ENCODE measurements at places on chromosomes 7 and 10.

DNA sequence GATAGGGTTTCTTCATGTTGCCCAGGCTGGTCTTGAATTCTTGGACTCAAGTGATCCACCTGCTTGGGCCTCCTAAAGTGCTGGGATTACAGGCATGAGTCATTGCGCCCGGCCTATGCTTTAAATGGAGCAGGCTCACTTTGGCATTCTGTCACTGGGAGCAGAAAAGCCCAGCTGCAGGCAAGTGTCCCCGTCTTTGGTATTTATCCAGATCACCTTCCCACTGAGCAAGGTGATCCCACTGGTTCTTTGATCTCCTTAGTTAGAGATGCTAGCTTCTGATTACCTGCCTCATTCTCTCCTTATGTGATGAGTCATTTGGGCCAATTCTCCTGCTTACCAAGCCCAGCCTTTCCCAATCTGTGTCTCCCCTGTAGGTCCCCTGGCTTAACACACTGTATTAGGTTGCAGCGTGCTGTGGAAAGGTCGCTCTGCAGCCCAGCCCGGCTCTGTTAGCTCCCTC, 39.3 kb downstream of the SPDYE5 start:
- DNase-seq: no peak

DNA sequence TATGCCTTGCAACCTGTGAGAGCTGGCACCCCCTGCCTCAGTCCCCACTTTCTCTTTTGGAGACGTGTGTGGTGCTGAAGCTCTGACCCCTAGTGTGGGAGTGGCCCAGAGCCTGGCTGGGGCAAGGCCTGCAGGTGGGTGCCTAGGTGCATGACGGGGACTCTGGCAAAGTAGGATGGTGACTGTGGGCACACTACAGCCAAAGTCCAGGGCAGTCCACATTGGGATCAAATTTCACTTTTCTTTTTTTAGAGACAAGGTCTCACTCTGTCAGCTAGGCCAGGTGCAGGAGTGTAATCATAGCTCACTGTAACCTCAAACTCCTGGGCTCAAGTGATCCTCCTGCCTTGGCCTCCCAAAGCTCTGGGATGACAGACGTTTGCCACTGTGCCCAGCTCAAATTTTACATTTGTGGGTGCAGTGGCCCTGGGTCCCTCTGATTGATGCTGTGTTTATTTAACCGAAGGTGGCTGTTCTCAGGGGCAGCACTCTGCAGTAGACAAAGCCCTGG, 52.3 kb downstream of the NEURL1 start:
- DNase-seq: no peak

GRCh38 chr7:28878481-28878880, 79.6 kb downstream of the TRIL start:
- no peak for DNase-seq

- DNase-seq: no peak
Observed at GRCh38 chr10:132385721-132386418, 11.1 kb upstream of the PWWP2B start.

DNA sequence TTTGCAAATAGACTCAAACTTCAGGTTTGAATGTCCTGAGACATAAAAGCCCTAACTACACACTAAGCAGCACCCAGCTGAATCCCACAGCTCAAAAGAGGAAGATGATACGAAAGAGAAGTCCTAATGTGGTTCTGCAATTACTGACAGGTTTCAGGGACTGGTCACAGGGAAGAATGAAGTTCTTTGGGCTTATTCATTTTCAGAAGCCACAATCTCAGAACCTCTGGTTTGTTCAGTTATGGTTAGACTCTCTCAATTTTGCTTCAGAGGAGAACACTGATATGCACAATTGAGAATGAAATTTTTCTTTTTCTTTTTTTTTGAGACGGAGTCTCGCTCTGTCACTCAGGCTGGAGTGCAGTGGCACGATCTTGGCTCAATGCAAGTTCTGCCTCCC, 94.6 kb upstream of the FAM180A start:
- DNase-seq: no peak

GRCh38 chr10:66828957-66829356, 96.9 kb upstream of the LRRTM3 start:
- no peak for DNase-seq

GRCh38 chr10:110207805-110208613, 604 bp downstream of the MXI1 start:
- DNase-seq: no peak

GRCh38 chr10:29733323-29733722, 98.6 kb upstream of the SVIL start:
- no peak for DNase-seq

GRCh38 chr7:28658381-28658780, 246.1 kb downstream of the CREB5 start:
- DNase-seq: no peak

DNA sequence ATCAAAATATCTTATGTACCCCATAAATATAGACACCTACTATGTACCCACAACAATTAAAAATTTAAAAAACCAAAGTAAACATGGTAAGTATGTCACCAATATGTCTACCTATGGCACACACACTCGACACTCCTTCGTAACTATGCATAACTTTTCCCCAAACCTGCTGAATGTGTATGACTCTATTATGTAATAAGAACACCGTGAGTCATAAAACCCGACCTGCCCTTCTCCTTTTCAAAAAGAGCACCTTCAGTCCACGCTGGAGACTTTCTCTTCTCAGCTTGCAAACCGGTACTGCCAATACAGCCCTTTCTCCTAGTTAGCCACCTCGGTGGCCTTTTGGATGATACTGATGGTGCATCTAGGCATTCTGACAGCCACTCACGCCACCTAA, 186.3 kb downstream of the PRPF18 start:
- DNase-seq: no peak

DNA sequence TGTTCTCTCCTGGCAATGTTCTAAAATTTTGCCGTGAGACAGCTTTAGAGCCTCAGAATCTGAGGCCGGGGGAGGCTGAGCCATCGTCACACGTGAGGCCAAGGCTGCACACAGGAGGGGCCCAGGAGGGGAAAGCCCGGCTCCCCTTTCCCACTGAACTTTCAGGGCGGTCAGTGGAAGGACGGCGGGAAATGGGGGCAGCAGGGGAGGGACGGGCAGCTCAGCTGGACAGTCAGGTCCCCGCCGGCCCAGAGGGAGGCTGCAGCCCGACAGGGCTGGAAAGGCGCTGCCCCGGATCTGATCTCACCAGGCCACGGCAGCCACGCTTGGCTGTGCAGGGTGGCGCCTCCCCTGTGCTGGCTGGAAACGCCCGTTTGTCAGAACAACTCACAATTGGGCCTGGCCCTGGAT, 43.3 kb upstream of the ADGRA1 start:
- no peak for DNase-seq
